NCI-H524 (cell line): ENCODE measurements at places on chromosomes 2 and 18.
A peak's percentile ranks its signal among the peaks of the same experiment; 100 is the strongest.

- DNase-seq: no peak
These were observed 1.2 kb upstream of the CCNT2 start for GRCh38 chr2:134917360-134917865.

- DNase-seq: no peak
These were observed 15.9 kb downstream of the FAM210A start for GRCh38 chr18:13710414-13710831.

DNA sequence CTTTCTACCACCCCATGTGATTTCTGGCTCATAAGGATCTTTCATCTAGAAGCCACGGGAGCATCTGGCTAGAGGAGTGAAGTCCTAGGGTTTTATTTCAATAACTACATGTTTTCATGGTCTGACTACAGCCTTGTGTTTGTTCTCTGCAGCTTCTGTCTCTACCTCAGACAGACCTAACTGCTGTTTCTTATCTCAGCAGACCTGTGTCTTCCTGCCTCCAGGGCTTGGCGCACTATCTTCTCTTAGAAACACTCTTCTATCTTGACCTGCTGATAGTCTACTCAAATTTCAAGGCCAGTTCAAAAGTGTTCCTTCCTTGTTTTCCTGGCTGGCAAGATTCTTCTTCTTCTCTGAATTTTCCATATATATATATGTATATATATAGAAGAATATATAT, 11.0 kb upstream of the TRIB2 start:
- DNase-seq: no peak

- DNase-seq: no peak
These were observed 10.2 kb upstream of the GPC1 start for GRCh38 chr2:240425236-240425615.

DNA sequence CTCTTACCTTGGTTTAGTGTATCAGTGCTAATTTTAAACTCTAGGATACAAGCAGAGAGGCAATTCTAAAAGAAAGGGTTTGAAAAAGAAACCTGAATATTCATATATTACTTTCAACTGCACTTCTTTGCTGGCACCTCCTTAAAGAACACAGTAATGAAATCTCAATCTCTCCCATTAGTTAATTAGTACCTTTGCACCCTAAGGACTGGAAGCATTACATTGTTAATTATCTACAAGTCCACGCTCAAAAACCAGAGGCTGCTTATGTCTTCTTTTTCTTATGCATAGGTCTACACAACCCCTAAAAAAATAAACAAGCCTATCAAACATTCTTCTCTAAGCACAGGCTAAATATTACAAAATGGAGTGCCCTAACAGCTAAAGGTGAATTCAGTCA, 20.2 kb downstream of the EPHA4 start:
- no peak for DNase-seq

GRCh38 chr2:109130723-109130995, 1.7 kb downstream of the SH3RF3 start:
- DNase-seq: no peak

GRCh38 chr2:239882331-239882732, 142.8 kb downstream of the NDUFA10 start:
- DNase-seq: peak; percentile 44

DNA sequence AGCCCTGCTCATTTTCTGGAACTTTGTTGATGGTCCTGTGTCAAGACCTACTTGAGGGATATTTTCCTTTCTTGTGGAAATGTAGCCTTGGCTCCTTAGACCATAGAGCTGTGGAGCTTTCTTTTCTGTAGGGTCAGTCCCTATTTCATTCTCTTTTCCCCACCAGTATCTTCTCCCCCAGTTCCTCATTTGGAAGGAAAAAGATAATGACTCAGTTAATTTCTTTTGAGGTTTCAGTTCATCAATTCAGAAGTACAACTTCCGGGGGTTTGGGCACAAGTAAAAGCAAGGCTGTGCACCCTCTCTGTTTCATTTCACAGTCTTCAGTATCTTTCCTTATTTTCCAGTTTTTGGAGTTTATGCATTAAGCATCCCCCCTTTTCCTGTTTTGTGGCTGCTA, 70.7 kb downstream of the CDC42EP3 start:
- DNase-seq: no peak

- DNase-seq: no peak
These were observed 41.8 kb downstream of the SLC14A1 start for GRCh38 chr18:45765796-45766195.

- no peak for DNase-seq
These were observed 38.7 kb upstream of the GLS start for GRCh38 chr2:190841707-190842505.

- DNase-seq: no peak
These were observed 231.9 kb downstream of the GALR1 start for GRCh38 chr18:77481541-77481940.

GRCh38 chr2:147679191-147679954, 165.5 kb upstream of the ACVR2A start:
- DNase-seq: peak; percentile 90

DNA sequence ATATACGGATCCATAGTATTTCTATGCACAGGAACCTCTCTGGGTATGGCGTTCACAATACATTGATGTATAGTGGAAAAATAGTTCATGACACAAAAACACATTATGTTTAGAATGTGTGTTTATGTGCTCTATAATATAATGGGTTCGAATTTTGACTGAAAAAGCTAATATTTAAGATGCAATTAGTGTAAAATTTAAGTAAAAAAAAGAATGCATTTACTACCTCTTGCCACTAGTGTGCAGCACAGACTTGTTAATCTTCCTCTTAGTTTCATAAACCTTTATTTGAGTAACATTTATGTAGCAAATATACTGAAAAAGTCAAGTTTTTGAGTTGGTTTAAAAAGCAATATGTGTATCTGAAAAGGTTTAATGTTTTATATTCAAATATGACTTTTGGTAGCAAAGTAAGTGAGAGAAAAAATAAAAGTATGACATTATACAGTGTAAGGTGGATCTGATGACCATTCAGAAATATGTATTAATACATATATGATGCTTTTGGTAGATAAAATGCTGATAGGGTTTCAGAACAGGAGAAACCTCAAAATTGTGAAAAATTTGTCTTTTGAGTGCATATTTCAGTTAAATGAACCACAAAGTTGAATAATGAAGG, 49.4 kb downstream of the CCDC102B start:
- peak; percentile 13 for DNase-seq

- no peak for DNase-seq
These were observed 206.9 kb downstream of the ARL4C start for GRCh38 chr2:234289834-234290590.
